ENCODE measurements at places on chromosomes 6 and 20.

- DNase-seq = no peak
These were observed at the start of gene LAMA4 for GRCh38 chr6:112253841-112254816. Gene LAMA4, minus strand, starts transcription at chr6:112254567. Its CDS starts 417 bp downstream, at chr6:112254150.

DNA sequence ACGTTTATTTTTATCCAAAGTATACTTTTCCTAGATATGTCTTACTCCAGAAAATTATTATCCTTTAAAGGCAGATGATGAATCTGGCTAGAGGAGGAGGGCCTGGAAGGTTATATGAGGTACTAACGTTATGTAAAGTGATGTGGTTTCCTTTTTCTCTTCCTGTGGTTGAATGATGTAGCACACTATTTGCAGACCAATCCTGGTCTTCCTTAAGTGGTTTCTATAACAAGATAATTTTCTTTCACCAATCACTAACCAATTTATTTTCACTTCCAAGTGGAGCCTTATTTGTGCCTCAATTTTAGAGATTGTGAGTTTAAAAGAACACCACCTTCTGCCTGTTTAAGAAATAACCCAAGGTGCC lies 154.6 kb upstream of the SOX4 start:
- no peak for DNase-seq

DNA sequence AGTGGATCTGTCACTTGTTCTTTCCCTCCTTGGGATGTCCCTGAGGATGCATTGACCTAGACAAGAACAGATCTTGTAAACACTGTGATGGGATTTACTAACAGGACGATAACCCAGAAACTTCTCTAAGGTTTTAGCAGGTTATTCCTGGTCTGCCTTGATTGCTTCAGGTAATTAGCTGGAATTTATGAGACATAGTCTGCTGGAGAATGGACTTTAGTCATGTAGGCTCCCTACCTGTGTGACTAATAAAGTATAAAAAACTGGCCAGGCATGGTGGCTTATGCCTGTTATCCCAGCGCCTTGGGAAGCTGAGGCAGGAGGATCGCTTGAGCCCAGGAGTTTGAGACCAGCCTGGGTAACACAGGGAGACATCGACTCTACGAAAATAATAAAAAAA lies 96.1 kb downstream of the PAK5 start:
- DNase-seq = no peak

DNA sequence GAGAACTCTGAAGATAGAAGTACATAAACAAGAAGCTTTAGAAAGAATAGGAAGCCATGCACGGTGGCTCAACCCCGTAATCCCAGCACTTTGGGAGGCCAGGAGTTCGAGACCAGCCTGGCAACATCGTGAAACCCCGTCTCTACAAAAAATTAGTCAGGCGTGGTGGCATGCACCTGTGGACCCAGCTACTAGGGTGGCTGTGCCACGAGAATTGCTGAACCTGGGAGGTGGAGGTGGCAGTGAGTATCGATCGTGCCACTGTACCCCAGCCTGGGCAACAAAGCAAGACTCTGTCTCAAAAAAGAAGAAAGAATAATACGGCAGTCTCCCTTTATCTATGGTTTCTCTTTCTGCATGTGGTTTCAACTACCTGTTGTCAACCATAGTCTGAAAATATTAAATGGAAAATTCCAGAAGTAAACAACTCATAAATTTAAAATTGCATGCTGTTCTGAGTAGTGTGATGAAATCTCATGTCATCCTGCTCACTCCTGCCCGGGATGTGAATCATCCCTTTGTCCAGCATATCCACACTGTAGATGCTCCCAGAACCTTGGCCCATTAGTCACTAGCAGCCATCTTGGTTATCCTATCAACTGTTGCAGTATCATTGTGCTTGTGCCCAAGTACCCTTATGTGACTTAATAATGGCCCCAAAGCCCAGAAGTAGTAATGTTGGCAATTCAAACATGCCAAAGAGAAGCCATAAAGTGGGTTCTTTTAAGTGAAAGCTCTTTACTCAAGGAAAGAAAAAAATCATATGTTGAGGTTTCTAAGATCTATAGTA lies 22.1 kb downstream of the DEK start:
- DNase-seq = no peak

DNA sequence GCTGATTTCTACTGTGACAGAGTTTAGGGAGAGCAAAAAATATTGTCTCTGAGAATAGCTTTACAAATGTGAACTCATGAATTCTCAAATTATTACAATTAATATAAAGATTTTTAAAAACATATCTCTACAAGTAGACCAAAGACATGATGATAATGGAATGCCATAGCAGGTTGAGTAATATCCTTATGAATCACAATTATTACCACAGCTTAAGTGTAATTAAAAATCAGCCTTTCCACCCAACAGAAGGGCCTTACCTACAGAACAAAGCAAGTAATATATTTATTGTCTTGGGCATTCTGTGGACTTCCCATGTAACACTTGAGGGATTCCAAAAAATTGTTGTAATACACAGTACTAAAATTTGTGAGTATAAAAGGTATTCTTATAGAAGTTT lies 1099.6 kb upstream of the GJE1 start:
- DNase-seq = no peak

GRCh38 chr6:32963866-32964265 lies 4.5 kb upstream of the BRD2 start:
- DNase-seq = no peak

DNA sequence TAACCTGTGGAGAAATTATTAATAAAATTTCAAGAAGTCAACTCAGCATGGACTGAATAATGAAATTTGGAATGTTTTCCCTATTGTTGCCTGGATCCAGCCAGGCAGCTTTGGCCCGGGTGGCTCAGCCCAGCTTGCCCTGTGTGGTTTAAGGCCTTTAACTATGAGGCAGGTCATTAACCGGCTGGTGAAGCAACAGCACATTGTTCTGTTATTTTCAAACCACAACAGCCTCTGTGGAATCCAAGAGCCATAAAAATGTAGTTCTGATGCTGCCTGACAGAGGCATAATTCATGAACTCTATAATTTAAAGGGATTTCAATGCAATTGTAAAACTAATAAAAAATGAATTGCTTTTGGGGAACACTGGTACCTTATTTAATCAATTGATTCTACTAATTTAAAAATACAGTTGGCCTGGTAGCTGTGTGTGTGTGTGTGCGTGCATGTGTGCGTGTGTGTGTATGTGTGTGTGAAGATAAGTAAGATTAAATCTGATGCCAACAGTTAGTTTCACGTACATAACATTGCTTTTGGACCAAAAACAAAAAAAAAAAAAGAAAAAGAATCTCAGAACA lies 117.7 kb downstream of the RPS12 start:
- no peak for DNase-seq

- DNase-seq = no peak
These were observed 33.4 kb downstream of the KIF25 start for GRCh38 chr6:168030908-168031307.

DNA sequence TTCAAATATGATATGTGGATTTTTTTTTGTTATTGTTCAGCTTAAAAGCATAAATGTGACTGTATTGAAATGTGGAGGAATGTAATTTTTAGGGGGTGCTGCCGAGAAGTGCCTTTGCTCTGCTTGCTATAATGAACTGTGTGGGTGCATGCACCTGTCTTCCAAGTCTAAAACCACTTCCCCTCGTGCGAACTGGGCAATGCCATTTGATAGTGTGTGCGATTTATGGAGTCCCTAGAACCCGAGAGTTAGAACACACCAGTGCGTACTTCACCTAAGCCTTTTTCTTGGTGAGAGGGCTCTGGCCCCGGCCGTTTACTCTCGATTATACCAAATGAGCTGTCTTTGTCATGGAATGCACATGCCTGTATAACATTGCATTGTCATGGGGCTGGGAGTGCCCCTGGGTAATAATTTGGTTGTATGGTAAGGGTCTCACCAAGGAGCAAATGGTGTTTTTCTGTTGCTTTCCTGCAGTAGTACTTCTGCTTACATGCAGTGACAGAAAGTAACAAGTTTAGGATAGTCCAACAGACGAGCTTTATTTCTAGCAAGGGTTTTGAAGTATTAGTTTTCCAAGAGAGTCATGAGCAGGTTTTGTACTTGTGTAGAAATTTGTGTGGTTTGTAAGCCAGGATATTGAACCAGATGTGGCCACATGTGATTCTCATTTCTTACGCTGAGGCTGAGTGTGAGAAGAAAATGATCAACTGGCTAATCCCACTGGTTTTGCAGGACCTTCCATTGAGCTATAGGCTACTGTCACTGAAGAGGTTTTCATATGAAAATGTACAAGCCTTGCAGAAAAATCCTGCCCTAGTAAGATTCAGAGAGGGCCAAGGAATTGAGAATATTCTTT lies 172.4 kb downstream of the DTNBP1 start:
- DNase-seq = no peak

GRCh38 chr6:46688117-46688965 lies 656 bp downstream of the TDRD6 start:
- no peak for DNase-seq

DNA sequence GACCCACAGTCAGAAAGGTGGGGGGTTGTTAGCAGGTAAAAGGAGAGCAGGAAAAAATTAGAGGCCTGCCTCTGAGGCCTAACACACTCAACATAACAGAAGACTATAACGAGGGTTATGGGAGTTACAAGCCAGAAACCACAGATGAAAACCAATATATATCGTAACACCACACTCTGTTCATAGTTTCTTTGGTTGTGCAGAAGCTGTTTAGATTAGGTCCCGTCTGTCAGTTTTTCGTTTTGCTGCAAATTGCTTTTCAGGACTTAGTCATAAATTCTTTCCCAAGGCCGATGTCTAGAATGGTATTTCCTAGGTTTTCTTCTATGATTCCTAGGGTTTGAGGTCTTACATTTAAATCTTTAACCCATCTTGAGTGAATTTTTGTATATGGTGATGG lies 3.7 kb upstream of the MAP3K5 start:
- no peak for DNase-seq

Data from activated CD4-positive, CD25-positive, alpha-beta regulatory T cell (primary cell).